ENCODE measurements at places on chromosomes 11 and 22.

DNA sequence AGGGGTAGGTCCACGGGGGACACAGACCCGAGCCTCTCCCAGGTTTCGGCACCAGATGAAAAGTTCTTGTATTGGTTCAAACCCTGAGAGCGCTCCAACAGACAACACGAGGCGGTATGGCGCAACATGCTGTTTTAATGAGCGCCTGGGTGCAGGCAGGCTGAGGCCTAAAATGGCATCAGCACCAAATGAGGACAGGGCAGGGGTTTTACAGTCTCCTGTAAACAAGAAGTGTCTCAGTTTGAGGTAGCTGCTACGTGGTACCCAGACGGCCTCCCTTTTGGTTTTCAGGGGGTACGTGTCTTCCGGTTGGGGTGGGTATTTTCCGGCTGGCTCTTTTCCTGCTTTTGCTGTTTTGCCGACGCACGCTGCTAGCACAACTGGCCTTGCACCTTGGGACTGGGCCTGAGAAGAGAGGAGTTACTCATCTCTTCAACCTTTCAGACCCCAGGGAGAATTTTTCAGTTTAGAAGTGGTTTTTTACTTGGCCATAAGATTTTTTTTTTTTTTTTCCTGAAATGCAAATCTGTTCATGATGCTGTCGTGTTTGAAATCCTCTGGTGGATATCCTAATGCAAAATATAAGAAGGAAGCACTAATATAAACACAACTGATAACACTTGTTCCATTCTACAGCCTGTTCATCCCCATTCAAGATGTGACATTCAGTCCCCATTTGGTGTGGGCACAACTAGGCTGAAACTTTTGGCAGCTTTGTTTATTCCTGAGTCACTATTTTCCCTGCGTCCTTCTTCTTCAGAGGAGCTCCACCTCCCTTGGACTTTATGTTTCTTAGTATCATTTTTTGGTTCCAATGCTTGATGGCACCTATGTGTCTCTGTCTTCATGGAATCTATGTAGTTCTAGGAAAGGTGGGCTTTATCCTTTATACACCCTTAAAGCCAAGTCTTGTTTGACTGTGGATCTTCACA, 6.5 kb downstream of the PPFIBP2 start:
- DNase-seq: no peak

GRCh38 chr11:34603129-34604001, 17.5 kb upstream of the EHF start:
- no peak for DNase-seq

- no peak for DNase-seq
Measured at GRCh38 chr11:90930252-90930651, 707.4 kb upstream of the CHORDC1 start.

DNA sequence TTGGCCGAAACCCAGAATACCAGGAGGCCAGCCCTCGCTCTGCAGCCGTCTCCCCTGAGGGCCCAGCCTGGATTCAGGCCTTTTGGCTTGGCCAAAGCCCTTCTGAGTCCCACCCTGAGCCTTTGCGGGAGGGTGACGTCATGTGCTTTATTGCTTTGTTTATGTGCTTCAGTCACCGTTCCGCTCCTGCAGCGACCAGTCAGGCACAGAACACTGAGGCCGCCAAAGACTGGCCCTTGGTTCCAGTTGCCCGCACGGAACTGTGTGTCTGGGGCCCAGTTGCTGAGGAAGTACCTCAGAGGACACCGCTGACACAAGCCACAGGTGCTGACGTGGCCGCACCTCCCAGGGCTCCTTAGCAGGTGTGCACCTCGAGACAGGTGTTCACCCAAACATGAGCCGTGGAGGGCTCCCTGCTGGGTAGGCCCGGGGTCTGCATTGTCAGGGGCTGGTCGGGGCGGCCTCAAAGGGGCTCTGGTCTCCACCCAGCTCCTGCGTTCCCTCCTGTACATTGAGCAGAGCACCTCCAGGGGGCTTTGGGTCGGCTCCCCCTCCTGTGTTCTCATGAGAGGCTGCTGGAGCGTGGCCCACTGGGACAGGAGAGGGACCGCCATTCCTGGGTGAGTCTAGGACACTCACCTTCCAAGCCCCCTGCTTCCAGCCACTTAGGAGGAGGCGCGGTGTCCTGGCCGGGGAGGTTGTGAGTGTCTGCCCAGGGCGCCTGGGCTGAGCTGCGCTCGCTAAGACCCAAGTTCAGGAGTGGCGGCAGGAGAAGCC, 376.8 kb downstream of the TBC1D22A start:
- DNase-seq: no peak

GRCh38 chr22:50312371-50312770, 4.9 kb upstream of the PLXNB2 start:
- no peak for DNase-seq

- no peak for DNase-seq
Measured at GRCh38 chr11:66762088-66762487, 33.1 kb upstream of the SPTBN2 start.

DNA sequence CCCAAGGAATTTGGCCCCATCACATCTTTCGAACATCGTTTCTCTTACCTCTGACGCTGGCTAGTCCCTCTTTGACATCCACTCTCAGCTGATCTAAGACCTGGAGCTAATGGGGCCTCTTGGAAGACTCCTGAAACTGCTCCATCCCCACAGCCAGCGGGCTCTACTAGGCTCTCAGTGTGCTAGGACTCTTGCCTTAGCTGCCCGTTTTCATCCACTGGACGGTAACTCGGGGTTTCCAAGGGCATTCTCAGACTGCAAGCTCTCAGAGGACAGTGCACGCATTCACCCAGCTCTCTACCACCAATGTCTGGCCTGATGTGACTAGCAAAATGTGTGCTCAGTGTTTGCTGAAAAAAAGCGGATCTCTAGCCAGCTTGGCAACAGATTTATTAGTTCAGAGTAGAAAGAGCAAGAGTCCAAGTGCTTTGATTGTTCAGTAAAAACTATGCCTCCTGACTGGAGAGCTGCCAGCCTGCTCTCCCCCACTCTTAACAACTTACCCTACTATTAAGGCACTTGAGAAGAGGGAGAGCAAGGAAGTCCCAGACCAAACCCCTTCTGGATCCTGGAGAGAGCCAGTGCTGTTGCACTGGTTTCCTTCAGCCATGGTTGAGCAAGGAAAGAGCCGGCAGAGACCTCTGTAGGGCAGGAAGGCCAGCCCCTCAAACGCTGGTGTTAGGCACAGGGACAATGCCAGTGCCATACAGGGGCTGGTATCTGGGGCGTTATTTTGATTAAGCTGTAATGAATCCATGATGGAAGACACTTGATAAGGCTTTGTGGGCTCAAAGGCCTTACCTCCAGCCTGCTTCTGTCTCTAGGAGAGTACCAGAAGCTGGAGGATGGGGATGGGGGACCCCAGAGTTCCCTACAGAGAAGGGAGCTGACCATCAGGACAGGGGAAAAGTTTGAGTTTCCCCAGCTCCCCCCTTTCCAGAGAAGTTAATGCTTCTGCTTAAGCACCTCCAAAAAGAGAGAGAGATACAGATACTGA, 9.2 kb downstream of the RELA start:
- no peak for DNase-seq

- DNase-seq: no peak
Measured at GRCh38 chr11:115257270-115257669, 246.9 kb downstream of the CADM1 start.

DNA sequence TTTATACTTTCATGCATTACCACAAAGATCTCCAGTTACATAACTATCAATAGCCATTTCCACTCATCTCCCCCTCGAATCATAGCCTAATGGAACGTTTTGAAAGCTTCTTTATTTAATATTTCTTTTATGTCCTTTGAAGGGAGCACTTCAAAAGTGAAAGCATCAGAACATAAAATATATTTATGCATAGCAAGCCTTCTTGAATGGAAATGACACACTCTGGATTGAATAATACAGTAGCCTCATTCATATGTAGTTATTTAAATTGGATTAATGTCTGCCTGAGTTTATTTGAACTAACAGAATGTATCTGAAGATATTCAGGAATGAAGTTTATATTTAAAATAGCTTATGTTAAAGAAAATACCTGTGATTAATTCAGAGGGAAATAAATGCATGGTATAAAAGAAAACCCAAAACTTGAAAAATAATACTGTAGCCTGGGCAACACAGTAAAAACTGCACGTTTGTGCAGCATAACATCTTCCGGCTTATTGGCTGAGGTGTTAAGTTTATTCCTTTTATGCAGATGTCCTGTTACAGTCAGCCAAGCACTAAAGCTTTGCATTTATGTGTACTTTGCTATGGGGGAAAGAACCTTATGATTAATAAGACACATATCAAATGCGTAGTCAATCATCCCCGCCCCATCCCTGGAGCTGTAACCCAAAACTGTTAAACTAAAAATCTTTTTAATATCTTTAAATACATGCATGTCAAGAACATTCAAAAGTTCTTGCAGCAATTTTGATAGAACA, 22.0 kb downstream of the OOSP3 start:
- no peak for DNase-seq

DNA sequence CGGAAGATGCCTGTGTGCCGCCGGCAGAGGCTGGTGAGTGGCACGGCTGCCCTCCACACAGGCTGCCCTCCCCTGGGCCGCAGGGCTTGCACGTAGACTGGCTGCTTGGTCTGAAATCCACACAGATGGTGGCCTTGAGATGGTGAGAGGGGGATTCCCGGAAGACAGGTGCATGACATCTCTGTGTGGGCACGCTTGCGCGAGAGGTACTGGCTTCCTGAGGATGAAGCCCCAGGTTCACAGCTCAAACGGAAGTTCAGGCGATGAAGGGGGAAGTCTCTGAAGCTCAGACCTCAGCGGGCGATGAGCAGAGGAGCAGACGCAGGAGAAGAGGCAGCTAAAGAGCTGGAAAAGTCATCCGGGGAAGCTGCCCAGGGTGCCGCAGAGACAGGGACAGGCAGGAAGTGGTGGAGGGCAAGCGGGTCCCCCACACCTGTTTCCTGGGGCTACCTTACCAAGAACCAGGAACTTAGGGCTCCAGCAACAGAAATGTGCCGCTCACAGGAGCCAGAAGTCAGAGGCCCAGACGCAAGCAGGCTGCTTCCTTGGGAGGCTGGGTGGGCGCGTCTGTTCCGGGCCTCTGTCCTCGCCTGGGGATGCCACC, 7.2 kb downstream of the CRELD2 start:
- DNase-seq: no peak

DNA sequence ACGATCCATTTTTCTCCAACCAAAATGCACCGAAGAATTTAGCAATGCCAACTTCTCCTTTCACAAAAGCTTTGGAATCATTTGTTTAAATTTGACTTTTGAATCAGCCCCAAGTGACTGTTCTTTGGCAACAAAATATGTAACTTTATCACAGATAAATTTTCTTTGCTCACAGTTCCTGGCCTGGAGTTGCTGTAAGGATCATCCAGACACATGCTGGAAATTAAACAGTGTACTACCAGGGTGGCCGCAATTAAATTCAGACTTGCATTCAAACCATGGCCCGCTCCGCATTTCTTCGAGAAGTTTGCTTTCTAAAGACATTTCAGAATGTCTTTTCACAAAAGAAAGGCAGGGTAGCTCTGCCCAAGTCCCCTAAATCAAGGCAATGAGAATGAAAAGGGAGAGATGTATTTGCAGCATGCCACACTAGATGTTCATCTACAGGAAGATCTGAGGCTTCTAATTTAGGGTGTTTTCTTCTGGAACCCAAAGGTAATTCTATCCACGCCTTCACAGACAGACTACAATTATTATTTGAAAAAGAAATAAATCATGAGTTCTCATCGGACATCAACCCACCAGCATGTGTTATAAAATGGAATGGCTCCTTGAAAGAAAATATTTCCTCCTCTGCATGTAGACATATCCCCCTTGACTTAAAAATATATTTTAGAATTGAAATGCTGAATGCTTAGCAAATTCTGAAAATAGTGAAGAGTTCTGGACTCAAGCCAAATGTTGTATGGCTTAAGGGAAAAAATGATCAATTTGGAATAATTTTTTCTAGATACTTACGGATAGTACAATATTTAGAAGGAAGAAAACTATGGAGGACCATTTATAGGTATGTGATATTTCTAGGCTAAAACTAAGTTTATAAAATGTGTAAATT, 189.7 kb upstream of the BLID start:
- DNase-seq: no peak

GRCh38 chr11:78363024-78363619, 54.5 kb downstream of the GAB2 start:
- DNase-seq: no peak

- DNase-seq: no peak
Measured at GRCh38 chr22:32802237-32802765, 796 bp downstream of the TIMP3 start.

DNA sequence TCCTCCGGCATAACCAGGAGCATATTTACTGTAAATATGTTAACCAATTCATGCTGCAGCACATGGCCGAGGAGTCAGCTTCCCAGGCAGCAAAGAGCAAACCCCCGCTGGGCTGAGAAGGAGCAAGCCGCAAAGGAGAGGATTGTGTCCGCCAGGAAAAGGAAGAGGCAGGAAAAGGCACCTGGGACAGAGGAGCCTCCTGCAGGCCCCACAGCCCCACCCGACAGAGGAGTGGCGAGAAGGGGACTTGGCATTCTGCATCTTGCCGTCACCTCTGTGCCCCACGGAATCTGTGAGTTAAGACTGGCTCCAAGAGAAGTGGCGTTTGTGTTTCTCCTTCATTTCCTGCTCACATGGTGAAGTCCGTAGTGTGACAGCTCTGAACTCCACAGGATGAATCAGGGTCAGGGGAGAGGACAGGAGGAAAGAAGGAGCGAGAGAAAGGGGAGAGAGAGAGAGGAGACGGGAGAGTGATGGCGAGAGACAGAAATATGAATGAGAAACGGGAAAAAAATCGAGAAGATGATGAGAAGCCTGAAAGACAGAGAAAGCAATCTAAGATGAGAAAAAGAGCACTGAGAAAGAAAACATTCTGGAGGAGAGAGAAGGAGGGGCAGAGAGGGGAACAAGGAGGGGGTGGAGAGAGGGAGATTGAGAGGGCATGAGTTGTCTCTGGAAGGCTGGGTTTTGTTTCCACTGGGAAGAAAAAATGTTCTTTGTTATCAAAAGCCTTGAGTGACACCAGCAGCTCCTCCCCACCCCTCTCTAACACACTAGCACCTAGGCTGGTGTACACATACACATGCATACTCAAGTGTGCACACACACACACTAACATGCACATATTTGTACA, 489.6 kb downstream of the MN1 start:
- no peak for DNase-seq

DNA sequence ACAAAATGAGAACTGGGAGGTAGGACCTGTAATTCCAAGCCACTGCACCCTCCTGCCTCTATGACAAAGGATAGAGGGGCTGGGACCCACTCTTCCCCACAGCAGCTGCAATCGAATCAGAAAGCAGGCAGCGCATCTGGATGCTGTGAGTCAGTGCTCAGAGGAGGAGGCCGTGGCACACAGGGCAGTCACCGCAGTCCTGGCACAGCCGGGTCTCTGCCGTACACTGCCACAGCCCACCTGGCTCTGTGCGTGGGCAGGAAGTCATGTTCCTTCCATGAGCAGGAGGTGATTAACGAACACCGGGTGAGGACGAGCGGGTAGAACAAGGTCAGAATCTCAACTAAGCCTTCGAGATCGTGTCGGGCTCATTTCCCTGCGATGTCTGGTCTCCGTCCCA, 30.2 kb upstream of the PPFIA1 start:
- no peak for DNase-seq

GRCh38 chr11:3046641-3047040, 10.6 kb downstream of the CARS1 start:
- peak; percentile 22 for DNase-seq

DNA sequence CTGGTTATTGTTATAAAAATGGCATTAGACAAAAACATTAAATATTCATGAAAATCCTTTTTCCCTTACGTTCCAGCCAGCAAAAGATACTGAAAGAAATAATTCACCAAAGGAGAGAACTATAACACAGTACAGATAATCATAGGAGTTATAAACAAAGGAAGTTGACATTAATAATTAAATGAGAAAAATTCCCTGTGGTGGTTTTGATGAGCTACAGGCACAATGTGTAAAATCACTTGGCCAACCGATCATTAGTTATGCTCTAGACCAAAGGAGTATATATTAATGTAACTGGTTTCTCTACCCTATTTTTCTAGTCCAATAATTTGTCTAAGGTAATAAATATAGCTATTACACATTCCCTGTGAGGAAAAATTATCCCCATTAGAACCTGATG, 534.7 kb downstream of the CNTN5 start:
- no peak for DNase-seq
